CD4-positive, alpha-beta T cell treated with Interleukin-6 at 100 ng/mL for 8 hours (primary cell): ENCODE measurements at places on chromosomes 2 and 18.

DNA sequence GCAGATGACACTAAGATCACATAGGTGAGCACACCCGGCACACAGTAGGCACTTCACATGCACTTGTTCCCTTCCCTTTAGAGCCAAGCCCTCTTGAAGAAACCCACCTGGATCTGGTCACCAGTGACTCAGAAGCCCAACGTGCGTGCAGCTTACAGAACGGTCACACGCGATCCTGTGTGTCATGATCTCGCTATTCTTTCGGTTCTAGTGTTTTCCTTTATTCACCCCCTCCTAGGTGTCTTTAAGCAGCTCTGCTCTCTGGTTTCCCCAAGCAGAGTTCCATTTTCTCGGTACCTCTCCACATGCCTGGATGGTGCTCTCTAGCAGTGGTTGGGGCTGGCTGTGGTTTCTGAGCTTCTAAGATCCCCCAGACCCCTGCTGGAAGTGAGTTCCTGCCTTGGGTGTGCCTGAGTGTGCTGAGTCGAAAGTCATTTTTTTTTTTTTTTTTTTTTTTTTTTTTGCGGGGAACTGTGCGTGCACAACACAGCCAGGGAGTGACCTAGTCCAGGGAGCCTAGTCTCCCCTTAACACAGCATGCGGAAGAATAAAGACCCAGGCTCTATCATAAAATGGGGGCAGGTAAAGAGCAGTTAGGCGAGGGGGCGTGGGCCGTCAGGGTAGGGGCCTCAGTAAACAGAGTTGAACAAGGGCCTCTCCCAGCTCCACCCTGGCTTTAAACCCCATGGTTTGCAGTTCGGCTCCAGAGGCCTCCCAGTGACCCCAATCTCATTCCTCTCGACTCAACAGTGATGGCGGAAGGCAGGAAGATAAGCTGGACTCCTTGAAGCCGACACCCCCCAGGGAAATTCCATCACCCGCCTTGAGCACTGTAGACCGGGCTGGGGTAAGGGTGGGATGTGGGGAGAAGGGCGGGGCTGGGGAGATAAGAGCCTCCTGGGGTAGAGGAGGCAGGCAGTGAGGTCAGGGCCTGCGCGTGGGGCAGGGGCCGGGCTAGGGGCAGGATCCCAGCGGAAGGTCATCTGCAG, 29.8 kb upstream of the DNMT3A start:
- no peak for DNase-seq

DNA sequence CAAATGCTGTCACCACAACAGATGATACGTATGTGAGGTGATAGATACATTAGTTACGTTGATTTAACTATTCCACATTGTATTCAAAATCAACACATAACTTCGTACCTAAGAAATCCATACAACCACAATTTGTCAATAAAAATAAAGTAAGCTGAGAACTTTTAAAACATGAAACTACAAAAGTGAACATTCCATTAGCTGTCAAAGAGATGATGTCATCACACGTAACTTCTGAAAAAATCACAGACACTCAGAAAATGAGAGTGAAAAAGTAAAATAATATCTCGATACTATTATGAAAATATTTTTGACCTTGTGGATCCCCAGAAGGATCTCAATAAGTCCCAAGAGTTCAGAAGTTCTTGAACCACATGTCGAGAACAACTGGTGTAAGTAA, 161.6 kb upstream of the GALNT13 start:
- no peak for DNase-seq

GRCh38 chr2:130387071-130387400, 31.2 kb downstream of the PTPN18 start:
- DNase-seq = no peak

GRCh38 chr2:174340400-174341292, 5.9 kb downstream of the SP9 start:
- no peak for DNase-seq

DNA sequence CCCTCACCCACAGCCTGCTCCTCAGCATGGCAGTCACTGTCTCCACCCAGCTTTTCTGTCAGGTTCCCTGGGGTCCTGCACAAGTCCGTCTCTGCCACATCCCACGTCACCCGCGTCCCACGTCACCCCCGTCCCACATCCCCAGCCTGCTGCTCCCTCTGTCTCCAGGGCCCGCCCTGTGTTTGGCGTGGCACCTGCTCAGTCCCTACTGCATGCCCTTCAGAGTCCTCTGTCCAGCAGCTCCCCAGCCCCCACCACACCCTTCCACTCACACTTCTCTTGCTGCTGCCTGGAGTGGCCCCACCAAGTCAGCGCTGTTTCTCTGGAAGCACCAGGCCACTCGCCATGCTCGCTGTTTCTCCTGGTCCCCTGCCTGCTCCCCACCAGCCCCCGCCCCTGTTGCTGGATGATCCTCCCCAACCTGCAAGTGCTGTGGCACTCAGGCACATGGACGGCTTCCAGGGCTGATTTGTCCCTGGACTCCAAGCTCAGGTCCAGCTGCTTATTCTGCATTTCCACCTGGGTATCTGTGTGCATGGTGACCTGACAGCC, 18.8 kb downstream of the ATG4B start:
- DNase-seq = no peak

DNA sequence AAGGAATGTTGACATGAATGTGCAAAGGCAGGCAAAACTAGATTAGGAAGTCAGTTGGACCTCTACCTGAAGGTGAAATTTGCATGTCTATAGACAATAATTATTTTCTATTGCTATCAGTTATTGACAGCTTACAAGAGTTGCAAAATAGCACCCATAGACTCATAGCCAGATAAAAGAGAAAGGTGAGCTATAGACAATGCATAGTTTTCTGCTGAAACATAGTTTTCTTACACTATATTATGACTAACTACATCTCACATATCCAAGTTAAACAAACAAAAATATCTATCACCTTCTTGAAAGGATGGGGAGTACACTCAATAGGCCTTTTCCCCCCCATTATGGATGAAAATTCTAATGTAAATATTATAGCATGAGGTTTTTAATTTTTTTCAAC, 305.0 kb downstream of the PTH2R start:
- no peak for DNase-seq

DNA sequence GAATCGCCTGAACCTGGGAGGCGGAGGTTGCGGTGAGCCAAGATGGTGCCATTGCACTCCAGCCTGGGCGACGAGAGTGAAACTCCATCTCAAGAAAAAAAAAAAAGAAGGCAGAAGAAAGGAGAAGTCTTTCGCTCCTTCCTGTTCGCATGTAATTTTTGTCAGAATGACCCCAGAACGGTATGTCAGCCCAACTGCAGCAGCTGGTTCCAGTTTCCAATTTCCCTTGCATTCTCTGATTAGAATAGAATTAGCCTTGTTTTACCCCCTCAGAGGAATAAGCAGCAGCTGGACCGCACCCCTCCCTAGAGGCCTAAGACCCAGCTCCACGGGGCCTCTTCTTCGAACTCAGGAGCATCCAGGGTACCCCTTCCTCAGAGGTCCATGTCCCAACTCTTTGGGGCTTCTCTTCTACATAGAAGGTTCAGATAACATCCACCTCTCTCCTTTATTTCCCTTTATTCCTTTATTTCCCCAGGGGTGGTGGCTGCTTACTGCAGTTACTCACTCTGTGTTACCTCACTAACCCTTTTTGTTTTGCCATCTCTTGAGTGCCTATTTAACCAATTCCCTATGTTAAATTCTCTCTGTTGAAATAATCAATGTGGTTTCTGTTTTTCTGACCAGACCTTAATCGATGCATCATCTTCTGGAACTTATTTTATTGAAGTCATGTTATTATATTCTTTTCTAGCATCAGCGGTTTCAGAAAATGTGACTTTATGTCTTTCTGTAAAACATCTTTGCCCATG, 7.2 kb upstream of the PUM2 start:
- DNase-seq = no peak

GRCh38 chr2:19321946-19322345, 36.5 kb downstream of the OSR1 start:
- no peak for DNase-seq

- no peak for DNase-seq
These were observed 11.1 kb upstream of the DNPEP start for GRCh38 chr2:219398721-219399363.

DNA sequence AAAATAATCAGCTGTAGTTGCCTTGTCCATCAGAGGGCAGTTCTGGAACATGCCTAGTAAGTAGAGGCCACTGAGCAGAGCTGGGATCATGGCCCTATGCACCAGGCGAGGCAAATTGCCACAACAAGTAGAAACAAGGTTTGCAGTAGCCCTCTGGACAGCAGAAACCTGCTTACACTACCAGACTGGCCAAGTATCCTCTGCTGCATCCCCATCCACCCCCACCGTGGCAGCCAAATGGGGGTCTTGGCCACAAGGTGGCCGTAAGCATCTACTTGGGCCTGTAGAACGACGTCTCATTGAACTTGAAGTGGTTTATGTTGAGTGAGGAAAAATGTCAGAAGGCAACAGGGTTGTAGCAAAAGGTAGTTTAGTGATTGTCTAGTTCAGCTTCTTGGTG, 241.2 kb downstream of the ALPK2 start:
- no peak for DNase-seq

- no peak for DNase-seq
These were observed 35.4 kb upstream of the CCDC93 start for GRCh38 chr2:118049140-118049815.

DNA sequence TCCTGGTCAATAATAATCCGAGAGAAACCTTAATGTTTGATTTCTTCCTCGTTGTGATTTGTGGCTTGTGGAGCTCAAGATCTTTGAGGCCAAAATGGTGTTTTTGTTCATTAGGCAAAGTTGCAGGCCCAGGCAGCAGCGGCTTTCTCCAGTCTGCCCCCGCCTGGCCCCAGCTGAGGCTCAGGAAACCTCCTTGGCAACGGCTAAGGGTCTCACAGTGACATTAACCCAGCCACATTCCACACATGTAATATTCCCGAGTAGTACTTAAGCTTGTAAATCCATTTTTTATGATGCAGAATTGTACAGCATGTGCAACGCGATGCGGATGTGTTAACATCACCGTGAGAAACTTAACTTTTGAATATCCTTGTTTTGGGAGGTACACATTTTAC, 200.1 kb downstream of the BCL11A start:
- DNase-seq = no peak

DNA sequence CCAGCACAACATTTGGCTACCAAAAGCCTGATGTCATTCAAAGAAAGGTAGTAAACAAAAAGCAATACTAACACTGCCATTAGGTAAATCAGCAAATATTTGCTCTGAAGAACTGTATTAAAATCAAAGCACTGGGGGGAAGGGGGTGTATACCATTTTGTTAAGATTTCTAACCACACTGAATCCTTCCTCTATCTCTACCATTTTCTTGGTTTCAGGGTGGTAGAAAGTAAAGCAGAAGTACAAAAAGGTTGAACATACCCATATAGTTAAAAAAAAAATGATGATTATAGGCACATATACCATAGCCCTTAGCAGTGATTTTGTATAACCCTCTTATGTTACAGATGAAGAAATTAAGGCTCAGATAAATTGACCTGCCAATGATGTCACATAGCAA, 437.6 kb downstream of the ZEB2 start:
- no peak for DNase-seq

- DNase-seq = no peak
These were observed 93.4 kb downstream of the AKAIN1 start for GRCh38 chr18:5103693-5104092.

DNA sequence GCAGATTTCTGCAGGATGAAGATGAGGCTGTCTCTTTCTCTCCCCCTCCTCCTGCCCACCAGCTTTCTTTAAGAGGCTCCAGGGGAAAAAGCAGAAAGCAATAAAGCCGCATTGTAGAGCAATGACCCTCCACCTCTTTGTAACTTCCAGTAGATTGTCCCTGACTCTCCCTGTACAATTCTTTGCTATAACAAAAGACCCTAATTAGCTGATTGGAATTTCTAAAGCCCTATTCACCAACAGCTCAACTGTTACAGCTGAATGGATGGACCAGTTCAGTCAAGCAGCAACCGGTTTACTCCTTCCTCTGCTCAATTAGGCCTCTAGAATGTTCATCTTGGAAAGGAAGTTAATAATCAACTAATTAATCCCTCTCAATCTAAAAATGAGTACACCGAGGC, 301.0 kb downstream of the STK39 start:
- no peak for DNase-seq

DNA sequence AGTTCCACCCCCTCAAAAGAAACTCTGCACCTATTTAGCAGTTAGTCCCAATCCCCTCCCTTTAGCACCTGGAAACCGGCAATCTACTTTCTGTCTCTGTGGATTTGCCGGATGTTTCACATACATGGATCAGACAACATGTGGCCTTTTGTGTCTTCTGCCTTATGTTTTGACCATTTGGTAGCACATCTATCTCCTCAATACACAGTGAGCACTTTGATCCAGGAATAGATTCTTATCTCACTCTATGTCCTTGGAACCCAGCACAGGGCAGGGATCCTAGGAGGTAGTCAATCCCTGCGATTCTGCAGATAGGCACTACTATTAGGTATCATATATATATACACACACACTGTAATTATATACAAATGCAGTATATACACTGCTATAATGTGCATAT, 3.8 kb upstream of the OTOF start:
- DNase-seq = no peak

- DNase-seq = no peak
These were observed 112.9 kb upstream of the TRIB2 start for GRCh38 chr2:12603781-12604295.

DNA sequence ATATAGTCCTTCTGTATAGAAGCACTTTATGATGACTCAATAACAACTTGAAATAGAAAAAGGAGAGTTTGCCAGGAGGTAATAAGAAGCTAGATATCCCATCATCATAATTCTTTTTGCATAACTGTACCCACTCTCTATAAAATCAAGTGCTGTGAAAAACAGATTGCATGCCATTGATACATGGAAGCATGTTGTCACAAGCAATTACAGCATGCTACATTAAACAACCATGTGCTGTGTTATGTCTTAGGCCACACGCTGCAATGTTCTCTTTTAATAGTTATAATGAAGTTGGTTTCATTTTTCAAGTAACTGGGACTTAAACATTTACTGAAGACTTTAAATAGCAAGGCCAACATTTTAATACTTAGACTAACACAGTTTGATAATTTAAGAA, 264.2 kb downstream of the RPRM start:
- DNase-seq = no peak

- DNase-seq = no peak
These were observed 127.3 kb downstream of the SNTG2 start for GRCh38 chr2:1077911-1078310.

DNA sequence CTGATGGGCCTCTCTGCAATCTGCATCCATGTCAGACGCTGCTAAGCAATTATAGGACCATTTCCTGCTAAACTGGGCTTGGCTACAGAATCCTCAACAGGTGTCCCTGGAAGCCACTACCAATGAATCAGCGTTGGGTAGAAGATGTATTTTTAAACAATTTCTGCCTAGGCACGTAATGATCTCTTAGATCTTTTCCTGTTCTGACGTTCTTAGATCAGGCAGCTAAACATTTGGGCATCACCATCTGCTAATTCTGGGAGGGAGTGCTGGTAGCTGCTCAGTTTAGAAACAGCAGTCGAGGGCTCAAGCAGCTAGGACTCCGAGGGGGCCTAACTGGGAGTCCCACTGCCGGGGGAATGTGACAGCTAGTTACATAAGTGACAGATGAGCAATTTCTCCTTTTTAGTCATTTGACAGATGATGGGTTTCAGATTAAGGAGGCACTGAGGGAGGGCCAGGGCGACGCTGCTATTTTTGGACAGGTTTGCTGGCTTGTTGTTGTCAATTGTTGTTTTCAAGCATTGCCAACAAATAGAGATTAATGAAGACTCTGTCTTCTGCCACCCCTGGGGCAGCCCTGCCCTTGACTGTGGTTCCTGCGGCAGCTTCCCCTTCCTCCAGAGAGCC, 92.7 kb downstream of the MRO start:
- no peak for DNase-seq
